ENCODE measurements at places on chromosomes 1 and 21.

DNA sequence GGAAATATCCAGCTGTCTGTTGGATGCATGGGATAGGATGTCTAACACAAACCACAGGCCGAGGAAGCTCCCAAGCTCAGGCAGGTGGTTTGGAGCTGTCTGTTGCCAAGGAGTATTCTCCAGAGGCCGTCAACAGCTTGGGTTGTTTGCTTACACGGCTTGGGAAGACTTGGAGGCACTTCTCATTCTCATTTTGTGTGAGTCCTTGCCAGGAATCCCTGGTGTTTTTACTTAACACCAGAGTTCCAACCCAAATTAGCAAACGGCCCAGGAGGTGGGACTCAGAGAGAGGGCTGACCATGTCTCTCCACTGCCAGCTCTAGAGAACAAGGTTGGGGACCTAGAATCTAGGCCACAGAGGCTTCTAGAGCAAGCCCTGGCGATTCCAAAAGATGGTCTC is 72.7 kb upstream of the FAM20B start:
- no peak for DNase-seq

DNA sequence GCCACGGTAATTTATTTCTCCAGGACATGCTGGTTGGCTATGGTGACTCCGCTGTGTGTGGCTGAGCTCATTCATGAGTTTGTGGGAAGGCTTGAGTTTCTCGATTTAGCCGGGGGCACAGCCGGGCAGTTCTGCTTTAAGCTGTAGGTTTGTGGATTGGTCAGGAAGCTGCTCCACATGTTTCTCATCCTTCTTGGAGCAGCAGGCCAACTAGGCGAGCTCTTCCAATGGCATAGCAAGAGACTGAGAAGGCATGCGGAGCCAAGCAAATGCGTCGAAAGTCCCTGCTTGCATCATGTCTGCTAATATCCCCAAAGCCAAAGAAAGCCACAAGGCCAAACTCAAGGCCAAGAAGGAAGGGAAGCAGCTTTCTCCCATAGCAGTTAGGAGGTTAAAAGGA is 71.6 kb upstream of the GREM2 start:
- no peak for DNase-seq

DNA sequence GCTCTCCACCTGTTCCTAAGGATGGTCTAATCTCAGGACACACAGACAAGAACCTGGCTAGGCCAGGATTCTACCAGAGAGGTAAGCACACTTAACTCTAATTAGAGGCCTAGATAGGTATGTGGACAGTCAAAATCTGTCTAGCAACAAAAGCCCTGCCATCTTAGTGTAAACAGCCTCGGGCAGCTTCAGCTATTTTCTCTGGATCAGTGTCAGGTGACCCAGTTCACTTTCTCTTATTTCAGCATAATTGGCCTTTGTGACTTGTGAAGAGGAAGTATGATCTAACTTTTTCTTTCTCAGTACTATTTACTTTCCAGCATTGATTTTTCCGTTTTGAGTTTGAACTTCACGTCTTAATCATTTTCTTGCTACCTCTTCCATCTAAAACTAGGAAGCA is 217.7 kb downstream of the CRB1 start:
- DNase-seq, result peak; percentile 7

DNA sequence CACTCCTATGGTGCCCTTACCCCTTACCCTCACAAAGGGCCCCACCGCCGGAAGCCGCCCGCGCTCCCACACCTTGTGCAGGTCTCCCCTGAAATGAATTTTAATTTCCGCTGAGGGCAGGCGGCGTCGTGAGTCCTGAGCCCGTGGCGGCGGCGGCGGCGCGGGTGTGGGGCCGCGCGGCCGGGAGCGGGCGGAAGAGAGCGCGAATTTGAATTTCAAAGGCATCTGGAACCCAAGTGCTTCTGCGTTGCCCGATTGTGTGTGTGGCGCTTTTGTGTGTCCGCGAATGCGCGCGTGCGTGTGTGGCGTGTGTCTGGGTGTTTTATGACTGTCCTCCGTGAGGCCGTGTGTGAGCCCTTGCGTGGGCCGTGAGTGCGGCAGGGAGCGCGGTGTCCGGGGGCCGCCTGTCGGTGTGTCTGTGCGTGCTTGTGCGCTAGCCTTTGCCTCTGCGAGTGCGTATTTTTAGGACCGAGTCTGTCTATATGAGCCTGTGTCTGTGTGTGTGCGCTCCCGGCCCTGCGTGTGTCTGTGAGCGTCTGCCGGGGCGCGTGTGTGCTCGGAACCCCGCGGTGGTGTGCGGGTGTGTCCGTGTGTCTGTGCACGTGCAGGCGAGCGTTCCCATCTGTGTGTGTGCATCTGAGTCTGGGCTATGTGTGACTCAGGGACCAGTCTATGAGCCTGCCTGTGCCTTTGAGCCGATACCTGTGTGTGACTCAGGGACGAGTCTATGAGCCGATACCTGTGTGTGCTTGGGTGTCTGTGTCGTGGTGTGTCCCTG is 7.9 kb upstream of the ADGRB2 start:
- DNase-seq, result no peak

GRCh38 chr1:14946684-14947238 is 206.8 kb upstream of the TMEM51 start:
- DNase-seq, result no peak

DNA sequence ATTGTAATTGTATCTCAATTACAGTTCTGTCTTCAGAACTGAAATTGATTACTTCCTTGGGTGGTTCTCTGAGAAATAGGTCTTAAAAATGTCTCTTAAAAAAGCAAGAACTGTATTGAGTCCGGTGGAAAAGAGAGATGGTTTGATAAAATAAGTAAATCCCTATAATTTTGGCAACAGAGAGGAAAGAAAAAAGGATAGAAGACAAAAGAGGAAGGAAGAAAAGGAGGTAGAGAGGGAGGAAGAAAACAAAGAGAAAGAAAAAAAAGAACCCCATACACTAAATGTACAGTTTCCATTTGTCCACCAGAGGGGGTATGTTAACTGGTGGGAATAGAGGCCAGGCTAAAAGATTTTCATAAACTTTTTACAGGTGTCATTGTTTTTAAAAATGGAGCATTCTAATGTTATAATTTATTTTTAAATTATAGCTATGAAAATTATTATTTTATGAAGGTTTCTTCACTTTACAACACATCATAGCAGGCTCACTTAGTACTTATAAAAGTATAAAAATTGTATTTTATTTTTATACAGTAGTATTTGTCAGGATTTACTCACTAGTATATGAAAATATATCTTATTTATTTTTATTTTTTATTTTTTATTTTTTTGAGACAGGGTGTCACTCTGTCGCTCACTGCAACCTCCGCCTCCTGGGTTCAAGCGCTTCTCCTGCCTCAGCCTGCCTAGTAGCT is 2.1 kb upstream of the UBE2T start:
- peak; percentile 60 for DNase-seq

GRCh38 chr1:217563179-217563578 is 67.7 kb downstream of the GPATCH2 start:
- no peak for DNase-seq

GRCh38 chr1:247111700-247112478 is 7.7 kb upstream of the ZNF669 start:
- DNase-seq, result peak; percentile 43

- no peak for DNase-seq
These were observed 14.7 kb downstream of the JUN start for GRCh38 chr1:58768971-58769808.

- peak; percentile 76 for DNase-seq
These were observed 28.6 kb downstream of the AK4 start for GRCh38 chr1:65176591-65176990.

- no peak for DNase-seq
These were observed 8.2 kb upstream of the TTLL10 start for GRCh38 chr1:1165485-1165884.

GRCh38 chr1:103180660-103181059 is 72.3 kb upstream of the COL11A1 start:
- DNase-seq, result no peak

DNA sequence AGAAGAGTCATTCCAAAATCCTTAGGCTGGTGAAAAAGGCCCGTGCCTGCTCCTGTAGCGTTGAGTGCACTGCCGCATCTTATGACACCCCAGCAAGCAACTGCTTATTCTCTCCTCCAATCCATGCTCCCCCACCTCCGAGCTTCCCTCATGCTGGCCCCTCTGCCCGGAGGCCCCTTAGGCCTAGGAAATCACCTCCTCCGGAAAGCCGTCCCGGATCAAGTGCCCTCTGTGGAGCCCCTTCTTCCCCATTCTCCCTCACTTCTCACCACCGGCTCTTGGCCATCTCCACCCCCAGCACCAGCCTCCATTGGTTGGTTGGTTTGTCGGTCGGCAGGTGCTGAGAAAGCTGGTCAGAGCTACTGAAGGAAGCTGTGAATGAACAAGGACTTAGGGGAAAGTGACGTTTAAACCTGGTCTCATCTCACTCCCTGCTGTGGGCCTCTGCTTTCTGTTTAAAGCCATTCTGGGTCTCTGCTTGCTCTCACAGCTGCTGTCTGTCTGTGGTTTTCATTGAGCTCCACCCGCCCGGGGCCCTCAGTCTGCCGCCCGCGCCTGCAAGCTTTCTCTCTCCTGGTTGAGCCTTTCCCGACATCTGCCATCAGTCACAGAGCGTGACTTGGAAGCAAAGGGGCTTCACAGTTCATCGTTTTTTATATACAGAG is 122.2 kb downstream of the KCNN3 start:
- DNase-seq, result no peak

DNA sequence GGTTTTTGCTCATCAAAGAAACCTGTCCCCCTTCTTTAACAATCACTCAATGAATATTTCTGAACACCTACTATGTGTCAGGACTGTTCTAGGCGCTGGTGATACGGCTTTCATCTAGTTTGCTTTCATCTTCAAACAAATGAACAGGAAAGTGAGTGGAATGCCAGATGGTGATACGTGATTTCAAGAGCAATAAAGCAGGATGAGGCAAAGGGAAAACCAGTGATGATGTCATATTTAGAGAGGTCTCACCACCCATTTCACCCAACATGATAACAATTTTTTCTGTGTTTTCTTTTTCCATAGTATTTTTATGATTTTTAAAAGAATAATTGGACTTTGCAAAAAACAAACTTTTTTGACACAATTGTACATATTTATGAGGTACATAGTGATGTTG is 11.3 kb upstream of the SLC6A17 start:
- no peak for DNase-seq

GRCh38 chr1:209878964-209879363 is 51.2 kb downstream of the UTP25 start:
- DNase-seq, result no peak

DNA sequence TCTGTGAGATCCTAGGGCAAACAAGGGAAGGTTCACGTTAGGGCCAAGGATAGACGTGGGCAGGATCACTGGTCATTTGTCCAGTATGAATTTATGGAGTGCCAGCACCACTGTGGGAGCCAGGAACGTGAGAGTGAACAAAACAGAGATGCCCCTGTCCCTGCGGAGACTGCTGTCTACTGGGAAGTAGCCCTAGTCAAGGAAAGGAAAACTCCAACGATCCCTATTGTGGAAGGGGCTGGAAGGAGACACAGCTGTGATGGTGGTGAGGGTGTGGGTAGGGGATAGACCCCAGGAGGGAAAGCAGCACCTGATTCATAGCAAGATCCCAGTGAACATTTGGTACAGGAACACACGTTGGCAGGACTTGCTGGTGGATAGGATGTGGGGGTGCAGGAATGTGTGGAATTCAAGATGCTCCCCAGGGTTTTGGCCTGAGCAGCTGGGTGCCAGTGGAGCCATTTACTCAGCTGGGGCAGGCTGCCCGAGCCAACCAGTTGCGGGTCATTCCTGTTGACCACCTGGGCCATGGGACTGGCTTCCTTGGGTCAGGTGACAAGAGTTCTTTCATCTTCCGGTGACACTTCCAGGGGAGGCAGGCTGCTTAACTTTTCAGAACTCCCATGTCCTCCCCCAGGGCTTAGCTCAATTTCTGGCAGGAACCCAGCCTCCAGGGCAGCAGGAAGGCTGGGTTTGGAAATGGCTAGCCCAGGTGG is 1.2 kb upstream of the ATP13A2 start:
- DNase-seq, result no peak

DNA sequence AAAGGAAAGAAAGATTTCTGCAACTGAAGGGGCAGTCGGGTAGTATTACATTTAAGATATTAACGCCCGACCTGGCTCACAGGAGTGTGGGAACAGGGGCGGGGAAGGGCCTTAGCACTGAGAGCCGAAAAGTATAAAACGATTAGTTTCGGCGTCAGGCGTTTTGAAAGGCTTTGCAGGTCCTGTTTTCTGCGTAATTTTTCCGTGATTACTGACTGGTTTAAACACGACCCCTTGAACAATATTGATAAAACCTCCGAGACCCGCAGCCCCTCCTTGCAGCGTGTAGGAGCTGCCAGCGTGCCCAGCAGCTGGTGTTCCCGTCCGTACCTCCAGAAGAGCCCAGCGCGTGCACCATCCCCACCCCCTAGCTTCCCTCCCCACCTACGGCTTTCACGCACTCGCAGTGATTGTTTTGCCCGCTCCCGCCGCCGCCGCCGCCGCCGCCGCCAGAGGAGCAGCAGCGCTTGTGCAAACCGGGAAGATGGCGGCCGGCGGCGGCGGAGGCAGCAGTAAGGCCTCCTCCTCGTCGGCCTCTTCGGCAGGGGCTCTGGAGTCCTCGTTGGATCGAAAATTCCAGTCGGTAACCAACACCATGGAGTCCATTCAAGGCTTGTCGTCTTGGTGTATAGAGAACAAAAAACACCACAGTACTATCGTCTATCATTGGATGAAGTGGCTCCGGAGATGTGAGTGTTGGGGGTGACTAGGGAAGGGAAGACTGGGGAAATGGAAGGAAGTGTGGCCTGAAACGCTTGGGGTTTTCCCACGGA is 470 bp downstream of the RPRD2 start:
- DNase-seq, result peak; percentile 75

GRCh38 chr1:97593192-97593591 is 327.6 kb downstream of the DPYD start:
- no peak for DNase-seq

DNA sequence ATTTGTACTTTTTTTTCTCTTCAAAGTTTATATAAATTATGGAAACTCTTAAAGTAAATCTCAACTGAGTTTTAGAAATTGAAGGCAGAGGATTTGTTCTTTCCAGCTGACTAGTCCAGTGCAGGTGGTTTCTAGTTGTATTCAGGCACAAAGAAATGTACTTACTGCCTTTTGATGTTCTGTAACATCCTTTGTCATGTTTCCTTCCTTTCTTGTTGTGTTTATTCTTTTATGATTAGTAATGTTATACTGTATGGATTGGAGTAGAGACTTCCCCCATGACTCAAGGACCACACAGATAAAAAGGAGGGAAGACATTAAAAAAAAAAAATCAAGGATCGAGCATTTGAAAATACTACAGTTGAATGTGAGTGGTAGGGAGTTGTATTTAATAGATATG is 8.0 kb downstream of the HIPK1 start:
- DNase-seq, result no peak

- no peak for DNase-seq
These were observed 38.6 kb upstream of the RBM15 start for GRCh38 chr1:110300412-110301085.

DNA sequence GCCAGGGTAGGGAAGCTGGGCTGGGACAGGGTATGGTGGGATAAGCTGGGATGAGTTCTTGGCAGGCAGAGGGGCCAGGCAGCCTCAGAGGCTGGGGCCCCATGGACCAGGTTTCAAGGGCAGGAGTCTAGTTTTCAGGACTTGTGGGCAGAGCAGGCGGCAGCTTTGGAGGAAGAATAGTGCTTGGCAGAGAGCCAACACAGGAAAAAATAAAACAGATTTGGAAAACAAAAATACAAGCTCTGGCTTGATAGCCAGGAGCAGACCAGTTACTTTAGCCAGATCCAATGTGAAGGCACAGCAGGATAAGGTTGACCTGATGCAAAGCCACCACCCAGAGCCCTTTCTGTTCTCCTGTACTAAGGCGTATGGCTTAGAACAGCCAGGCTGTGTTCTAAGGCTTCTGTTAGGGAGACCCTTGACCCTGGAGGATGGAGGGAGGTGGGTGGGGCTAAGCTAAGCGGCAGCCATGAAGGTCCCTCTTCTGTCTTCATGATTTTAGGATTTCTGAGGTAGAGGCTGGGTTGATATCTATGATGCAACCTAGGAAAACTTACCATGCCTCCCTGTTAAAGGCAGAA is 5.5 kb downstream of the TRAF5 start:
- DNase-seq, result no peak

All from inflammatory macrophage treated with lipopolysaccharide for 1 hour (primary cell).